Mesangial cell (primary cell): ENCODE measurements at places on chromosomes 11 and 22. TPM values are rescaled to one million over a fixed set of nuclear protein-coding genes. Genes with fewer than 3 reads are reported as not detected.

MAML2 gene
- 10.3 and 16.7 TPM in 2 replicates for total RNA-seq

LARGE2 gene
- total RNA-seq = under 0.01 and 0.25 TPM in 2 replicates

LIF gene
- 42.5 and 60.8 TPM in 2 replicates for total RNA-seq

APOL4 gene
- total RNA-seq = not detected in 2 replicates

SLC15A3 gene
- total RNA-seq = 0.65 and 1.9 TPM in 2 replicates
